ENCODE measurements at places on chromosomes 1 and 21. TPM values are rescaled to one million over a fixed set of nuclear protein-coding genes. Genes with fewer than 3 reads are reported as not detected.

The LCE2A gene
- total RNA-seq: not detected

The LPAR3 gene
- total RNA-seq: 0.23 TPM

The VSIG8 gene
- not detected for total RNA-seq

The ZNF683 gene
- not detected for total RNA-seq

The NTNG1 gene
- total RNA-seq: not detected

The TACSTD2 gene
- total RNA-seq: not detected

The OR2G6 gene
- not detected for total RNA-seq

The TMCO4 gene
- total RNA-seq: 6.6 TPM

The SLC35F3 gene
- total RNA-seq: 5.4 TPM

The LCE1A gene
- total RNA-seq: not detected

The GLIS1 gene
- not detected for total RNA-seq

The RGS13 gene
- total RNA-seq: not detected

The WASF2 gene
- total RNA-seq: 64.6 TPM

The SLAMF6 gene
- not detected for total RNA-seq

The LCE3B gene
- total RNA-seq: not detected

The PTGFR gene
- not detected for total RNA-seq

The ST6GALNAC5 gene
- not detected for total RNA-seq

The DNM3 gene
- 0.70 TPM for total RNA-seq

The LDLRAD1 gene
- not detected for total RNA-seq

The SLC44A3 gene
- total RNA-seq: 1.9 TPM

Data from A549 treated with ZK216348 at 1 μM for 4 hours (cell line).